ENCODE measurements at places on chromosomes 11 and 22. TPM values are rescaled to one million over a fixed set of nuclear protein-coding genes. Genes with fewer than 3 reads are reported as not detected.

UBQLN3 gene
- total RNA-seq: 0.50 TPM

DNA sequence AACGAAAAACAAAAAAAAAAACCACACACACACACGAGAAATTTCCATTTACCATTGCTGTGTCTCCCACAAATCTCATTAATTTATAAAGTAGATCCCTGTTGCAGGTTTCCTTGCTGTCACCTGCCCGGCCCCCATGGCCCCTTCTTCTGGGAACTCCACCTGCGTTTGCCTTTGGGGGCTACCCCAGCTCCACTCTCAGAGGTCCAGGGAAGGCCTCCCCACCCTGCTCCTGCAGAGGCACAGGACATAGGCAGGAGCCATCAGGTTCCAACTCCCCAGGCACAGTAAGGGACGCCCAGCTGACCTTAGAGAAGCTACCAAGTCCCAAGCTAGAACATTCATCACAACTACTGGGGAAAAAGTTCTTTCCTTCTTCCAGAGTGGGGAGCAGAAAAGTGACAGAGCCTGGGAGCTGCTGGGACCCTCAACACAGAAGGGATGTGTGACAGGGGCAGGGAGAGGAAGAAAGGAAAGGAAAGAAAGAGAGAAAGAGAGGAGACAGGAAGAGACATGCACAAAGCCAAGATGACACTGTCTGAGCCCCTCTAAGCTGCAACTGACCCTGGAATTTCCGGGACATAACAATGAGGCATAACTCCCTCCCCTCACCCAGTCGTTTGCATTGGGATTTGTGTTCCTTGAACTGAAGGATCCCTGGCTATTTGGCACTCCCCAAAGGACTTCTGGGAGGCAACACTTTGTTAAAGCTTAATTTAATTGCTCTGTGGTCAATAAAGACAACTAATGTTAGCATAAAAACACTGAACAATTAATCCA, 175.7 kb downstream of the SHANK2 start:
- no peak for DNase-seq

DNA sequence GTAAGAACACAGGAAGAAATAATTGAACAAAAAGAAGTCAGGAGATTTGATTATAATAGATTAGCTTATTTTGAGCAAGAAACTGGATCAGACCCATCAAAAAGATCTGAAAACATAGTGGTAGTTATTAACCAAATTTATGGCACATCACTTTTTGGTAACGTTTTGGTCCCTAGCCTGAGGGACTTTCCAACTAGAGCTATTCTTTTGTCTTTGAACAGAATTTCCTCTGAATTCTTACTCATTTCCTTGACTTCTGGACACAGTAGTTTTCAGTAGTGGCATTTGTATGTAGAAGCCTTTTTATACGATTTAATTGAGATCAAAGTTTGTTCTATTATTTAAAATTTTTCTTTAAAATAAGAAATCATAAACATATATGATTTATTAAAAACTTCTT, 96.5 kb upstream of the PDGFD start:
- DNase-seq: no peak

GRCh38 chr22:21937821-21938070, 14.9 kb downstream of the PPM1F start:
- no peak for DNase-seq

Measured in hepatocyte (in vitro differentiated cells).